GDM1 (cell line): ENCODE measurements at places on chromosomes 2 and 18.

DNA sequence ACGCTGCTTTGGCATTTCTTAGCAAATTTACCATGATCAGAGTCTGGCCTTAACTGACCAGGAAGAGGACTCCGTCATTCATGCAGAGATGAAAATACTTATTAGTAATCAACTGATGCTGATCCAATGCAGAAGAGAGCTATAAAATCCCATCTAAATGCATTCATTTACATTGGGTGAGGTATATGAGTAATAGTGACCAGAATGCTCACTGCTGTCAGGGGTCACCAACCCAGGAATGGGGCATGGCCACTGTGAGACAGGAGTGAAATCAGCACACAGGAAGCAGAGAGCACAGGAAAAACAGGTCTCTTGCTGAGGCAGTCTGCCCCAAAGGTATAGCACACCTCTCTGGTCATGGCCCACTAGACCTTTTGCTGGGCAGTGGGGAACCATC is 68.1 kb upstream of the TMEM247 start:
- DNase-seq = no peak

GRCh38 chr2:69741229-69741574 is 732 bp upstream of the ANXA4 start:
- no peak for DNase-seq

DNA sequence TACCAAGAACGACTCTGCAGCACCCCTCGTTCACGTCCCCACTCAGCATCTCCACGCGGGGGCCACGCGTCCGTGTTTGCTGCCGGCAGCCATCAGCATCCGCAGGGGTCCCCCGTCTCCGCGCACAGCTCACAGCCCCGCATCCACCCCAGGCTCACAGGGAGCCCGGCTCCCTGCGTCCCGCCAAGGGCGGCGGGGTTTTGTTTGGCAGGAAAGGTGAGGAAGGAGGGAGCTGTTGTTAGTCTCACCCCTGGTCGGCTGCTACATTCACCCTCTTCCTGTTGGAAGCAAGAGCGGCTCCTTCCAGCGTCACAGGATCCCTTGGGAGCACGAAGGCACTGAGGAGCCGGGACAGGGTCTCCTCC is 131.0 kb upstream of the CTDP1 start:
- DNase-seq = no peak

- no peak for DNase-seq
Observed at GRCh38 chr2:231235217-231235616, 36.8 kb downstream of the ARMC9 start.

DNA sequence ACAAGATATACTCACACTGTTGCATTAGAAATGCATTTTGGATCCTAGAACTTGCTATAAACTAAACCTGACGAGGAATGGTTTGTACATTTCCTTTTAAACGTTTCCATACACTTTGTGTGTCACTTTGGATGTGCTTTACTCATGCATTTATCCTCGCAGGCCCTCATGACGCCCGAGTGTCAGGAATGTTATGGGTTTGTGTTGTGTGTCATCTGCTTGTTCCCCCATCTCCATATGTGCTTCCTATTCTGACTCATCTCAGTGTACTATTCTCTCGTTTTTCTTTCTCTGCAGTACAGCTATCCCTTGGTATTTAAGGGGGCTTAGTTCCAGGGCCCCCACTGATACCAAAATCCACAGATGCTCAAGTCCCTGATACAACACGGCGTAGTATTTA is 121.5 kb upstream of the RASGRP3 start:
- DNase-seq = no peak

GRCh38 chr2:10935953-10936942 is 24.5 kb downstream of the KCNF1 start:
- no peak for DNase-seq

GRCh38 chr2:225002039-225002655 is 40.1 kb downstream of the DOCK10 start:
- DNase-seq = peak; percentile 54

- DNase-seq = no peak
Observed at GRCh38 chr2:170396799-170397459, 219.0 kb downstream of the MYO3B start.

DNA sequence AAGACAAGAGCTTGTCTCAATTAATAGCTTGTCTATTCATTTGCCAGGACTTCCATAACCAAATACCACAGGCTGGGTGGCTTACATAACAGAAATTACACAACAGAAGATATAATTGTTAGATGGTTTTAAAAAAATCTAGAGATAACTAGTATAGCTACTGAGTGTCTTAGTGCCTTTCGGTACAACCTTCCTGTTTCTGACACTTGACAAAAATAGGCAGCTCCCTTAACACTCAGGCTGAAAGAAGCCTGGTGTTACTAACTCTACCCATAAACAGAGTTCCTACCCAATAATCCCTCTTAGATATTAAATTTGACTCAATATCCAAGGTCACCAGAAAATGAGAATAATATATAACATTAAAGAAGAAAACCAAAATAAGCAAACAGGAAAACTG is 129.7 kb downstream of the BARD1 start:
- no peak for DNase-seq
